Iris pigment epithelial cell (primary cell): ENCODE measurements at places on chromosomes 2 and 18.

DNA sequence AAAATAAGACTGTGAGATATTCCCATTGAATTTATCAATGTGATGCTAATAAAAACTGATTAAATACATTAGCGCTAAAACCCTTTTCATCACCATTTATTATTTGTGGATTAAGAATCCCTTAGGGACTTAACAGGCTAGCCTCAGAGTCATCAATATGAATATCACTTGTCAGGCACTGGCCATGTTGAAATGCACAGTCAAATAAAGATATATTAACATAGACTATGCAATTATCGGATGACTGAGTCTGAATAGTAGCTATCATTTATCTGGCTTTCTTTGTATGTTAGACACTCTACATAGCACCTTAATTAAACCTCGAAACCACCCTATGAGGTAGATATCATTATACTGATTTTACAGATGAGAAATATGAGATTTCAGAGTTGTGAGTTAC is 213.6 kb downstream of the RDH14 start:
- DNase-seq = no peak

- peak; percentile 79 for DNase-seq
These were observed 31.1 kb downstream of the RNU4ATAC start for GRCh38 chr2:121561617-121562268.

DNA sequence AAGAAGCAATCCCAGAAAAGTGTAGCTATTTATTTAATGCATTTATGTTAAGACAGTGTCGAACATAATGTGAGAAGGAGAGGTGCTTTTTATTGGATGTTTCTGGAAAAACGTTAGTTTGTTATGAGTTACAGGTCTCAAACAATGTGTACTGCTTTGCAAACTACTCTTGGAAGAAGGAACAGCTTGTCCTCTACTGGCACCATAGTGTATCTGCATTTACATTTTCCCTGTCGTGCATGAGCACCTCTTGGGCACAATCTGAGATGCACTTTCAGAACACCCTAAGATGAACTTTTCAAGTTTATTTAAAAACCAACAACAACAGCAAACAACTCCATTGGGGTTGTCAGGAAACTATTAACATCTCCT is 22.8 kb downstream of the CCNYL1 start:
- peak; percentile 69 for DNase-seq

GRCh38 chr2:160175169-160176134 is 24.6 kb downstream of the ITGB6 start:
- no peak for DNase-seq

DNA sequence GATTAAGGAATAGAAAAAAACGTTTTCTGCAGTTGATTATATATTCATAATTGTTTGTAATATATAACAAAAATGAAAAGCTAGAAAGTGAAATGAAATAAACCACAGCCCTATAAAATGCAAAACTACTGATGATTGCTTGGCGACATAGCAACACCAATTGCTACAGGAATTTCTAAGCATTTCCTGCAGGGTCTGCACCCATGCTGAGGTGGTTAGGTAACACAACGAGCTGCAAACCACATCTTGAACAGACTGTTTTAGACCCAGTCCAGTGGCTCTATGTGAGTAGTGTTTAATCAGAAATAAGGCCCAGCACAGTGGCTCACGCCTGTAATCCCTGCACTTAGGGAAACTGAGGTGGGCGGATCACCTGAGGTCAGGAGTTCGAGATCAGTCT is 17.2 kb upstream of the UGT1A9 start:
- no peak for DNase-seq

GRCh38 chr2:154392256-154392655 is 306.2 kb upstream of the KCNJ3 start:
- no peak for DNase-seq

GRCh38 chr2:105261061-105261460 is 19.5 kb downstream of the GPR45 start:
- DNase-seq = peak; percentile 100

GRCh38 chr2:224524657-224525056 is 60.5 kb downstream of the CUL3 start:
- DNase-seq = no peak

- no peak for DNase-seq
These were observed 179.5 kb downstream of the BCL2 start for GRCh38 chr18:63140038-63140450.

DNA sequence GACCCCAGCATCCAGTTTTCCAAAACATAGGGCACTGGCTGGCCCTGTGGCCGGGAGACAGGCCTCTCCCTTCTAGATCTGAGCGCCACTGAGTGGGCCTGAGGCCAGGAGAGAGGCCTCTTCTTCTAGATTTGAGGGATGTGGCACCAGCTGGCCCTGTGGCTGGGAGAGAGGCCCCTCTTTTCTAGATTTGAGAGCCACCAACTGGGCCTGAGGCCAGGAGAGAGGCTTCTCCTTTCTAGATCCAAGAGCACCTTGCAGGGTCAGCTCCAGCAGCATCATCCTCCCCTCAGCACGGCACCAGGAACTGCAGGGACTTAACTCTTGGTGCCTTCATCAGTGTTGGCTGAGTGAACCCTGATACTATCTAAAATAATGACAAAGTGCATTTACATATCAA is 114.3 kb upstream of the ALKAL2 start:
- no peak for DNase-seq

GRCh38 chr18:68448736-68449135 is 266.2 kb downstream of the TMX3 start:
- DNase-seq = peak; percentile 93

DNA sequence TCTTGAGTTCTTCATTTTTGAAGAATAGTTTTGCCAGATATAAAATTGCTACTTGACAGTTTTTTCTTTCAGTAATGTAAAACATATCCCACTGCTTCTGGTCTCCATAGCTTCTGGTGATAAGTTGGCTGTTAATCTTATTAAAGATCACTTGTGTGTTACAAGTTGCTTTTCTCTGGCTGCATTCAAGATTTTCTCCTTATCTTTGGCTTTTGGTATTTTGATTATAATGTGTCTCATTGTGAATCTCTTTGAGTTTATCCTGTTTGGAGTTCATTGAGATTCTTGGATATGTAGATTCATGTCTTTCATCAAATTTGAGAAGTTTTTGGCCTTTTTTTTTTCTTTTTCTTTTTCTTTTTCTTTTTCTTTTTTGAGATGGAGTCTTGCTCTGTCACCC is 20.2 kb upstream of the ADNP2 start:
- DNase-seq = no peak

GRCh38 chr2:95311815-95312542 is 14.8 kb downstream of the KCNIP3 start:
- no peak for DNase-seq

DNA sequence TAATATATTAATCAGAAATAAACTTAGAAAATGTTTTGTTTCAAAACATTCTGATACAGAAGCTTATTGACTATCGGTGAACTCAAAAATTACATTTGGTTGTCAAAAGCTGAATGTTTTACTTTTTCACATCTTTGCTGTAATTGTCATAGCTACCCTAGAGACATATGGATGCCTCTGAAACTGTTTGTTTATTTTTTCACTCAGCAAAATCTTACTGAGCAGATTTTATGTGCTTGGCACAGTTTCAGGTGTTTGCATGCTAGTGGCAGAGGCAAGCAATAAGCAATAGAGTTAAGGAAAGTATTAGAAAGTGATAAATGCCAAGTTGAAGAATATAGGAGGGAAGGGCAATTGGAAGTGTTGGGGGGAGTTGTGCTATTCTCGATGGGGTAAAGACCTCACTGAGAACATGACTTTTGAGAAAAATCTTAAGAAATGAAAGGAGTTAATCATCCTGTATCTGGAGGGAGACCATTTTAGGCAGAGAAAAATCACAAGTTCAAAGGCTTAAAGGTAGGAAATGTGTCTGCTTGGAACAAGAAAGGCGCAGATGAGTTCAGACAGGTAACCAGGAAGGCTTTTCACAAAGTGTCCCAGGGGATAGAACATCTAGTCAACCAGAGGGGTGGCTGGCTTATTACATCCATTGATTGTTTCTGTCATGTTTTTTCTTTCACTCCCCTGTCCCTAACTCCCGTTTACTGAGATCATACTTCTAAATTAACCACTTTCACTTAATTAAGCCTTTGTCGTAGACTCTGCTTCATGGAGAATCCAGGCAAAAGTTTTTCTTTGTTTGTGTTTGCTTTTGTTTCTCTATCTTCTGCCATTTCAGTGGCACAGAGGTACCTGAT is 27.2 kb upstream of the COBLL1 start:
- DNase-seq = peak; percentile 44

DNA sequence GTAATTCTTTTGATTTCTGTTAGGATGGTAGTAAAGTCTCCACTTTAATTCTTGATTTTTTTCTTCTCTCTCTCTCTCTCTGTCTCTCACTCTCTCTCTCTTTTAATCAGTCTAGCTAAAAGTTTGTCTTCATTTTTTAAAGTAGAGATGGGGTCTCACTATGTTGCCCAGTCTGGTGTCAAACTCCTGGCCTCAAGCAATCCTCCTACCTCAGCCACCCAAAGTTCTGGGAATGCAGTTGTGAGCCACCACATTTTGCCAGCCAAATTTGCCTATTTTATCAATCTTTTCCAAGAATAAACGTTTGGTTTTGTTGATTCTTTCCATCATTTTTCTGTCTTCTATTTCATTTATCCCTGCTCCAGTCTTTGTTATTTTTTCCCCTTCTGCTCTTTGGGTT is 23.9 kb upstream of the ACOXL start:
- no peak for DNase-seq

- DNase-seq = peak; percentile 5
These were observed 23.9 kb upstream of the GPR155 start for GRCh38 chr2:174510583-174511189.

- no peak for DNase-seq
These were observed 146.6 kb downstream of the MEIS1 start for GRCh38 chr2:66581339-66582103.

DNA sequence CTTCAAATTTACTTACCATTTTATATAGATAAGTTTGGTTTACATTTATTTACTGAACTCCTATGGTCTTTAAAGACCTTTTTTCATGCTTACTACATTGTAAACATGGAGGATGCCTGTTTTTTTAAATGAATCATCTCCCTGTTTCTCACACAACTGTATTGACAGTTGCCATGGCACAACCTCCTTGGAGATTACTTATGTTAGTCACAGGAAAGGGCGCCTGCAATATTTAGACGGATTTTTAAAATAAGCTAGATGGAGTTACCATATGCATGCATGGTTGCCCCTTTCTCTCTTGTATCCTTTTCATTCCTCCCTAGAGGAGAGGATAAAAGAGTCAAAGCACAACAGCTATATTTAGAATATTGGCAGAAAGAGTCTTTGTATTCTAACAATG is 34.8 kb upstream of the CCDC102B start:
- peak; percentile 84 for DNase-seq

DNA sequence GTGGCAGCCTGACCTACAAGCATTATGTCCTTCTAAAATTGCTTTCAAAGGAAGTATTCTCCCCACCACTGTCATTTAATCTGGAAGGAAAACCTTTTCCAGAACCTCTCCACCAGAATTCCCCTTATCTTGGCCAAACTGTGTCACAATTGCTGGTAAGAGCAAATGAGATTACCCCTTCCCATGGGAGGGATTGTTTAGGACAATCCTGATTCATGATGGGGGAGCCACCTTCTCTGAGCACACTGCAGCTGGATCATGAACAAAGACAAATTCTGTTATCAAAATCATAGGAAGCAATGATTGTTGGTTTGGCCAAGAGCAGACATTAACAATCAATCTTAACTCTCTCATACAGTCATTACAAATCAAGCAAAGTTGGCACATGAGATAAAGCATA is 18.1 kb upstream of the ATOH8 start:
- DNase-seq = no peak

GRCh38 chr18:50848061-50848551 is 28.3 kb upstream of the MRO start:
- no peak for DNase-seq

GRCh38 chr2:127397568-127398238 is 9.9 kb upstream of the MAP3K2 start:
- DNase-seq = no peak

DNA sequence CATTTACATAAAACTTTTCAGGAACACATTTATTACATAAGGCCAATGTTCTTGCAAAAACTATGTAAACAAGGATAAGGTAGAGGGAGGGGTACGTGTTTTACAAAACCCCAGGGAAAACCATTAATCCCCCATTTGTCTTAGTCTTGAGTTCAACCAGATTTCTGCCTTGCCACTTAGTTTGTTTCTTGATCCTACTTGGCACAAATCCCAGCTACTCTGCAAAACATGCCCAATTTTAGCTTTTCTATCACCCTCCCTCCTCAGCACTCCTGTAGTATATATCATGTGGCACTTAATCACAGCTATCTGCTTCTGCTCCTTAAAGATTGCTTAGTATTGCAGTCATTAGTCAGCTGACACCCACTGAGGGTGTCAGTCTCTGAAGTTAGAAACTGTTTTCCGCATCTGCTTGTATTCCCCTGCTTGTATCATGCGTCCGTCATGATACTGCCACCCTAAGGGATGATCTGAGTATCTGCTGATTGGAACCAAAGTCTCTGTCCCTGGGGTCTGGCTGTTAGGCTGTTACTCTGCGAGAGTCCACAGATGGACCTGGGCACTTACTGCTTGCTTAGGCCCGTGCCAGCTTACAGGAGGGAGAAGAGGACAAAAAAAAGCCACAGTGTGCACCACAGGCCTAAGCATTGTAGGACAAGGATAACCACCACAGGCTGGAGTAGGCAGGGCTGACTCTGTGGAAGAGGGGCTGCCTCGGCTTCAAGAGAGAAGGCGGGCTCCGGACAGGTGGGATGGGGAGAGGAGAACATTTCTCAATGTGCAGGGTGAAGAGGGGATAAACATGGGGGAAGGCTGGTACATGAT is 82.2 kb downstream of the EPAS1 start:
- peak; percentile 36 for DNase-seq

DNA sequence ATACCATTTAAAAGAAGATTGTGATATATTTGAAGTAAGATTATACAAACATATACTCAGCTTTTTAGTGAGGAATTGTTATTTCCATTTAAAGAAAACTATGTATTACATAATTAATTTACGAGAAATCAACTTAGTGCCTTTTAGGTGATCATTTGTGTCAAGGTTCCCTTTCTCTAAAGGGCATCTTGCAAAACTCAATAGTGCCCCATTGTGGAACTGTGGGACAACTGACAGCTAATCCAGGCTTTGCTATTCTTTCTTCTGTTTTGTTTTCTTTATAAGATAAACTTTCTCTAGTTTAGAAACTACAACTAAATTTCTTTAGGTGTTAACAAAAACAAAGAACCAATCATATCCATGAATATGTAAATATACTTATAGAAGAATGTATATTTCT is 24.3 kb upstream of the VIT start:
- peak; percentile 59 for DNase-seq
